Activated CD8-positive, alpha-beta memory T cell treated with anti-CD3 and anti-CD28 coated beads for 4 hours (primary cell): ENCODE measurements at places on chromosomes 16 and 17.
A peak's percentile ranks its signal among the peaks of the same experiment; 100 is the strongest.

GRCh38 chr16:89905511-89906139 lies 13.0 kb upstream of the MC1R start:
- no peak for DNase-seq

DNA sequence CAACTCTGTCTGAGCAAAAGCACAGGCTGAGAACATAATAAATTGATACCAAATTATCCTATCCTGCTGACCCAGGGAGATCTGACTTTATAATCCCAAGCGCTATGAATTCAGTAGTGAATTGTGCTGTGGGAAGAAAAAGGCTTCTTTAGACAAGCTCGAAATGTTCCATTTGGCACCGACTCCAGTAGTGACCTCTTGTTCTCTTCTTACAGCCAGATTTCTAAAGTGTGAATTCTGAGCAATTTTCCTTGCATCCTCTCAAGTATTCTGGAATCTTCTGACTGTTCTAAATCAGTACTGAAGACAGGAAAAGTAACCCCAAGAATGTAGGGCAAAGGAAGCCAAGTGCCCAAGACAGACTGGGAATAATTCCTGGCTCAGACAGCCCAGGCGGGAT lies 58.2 kb downstream of the CDYL2 start:
- DNase-seq, result no peak

DNA sequence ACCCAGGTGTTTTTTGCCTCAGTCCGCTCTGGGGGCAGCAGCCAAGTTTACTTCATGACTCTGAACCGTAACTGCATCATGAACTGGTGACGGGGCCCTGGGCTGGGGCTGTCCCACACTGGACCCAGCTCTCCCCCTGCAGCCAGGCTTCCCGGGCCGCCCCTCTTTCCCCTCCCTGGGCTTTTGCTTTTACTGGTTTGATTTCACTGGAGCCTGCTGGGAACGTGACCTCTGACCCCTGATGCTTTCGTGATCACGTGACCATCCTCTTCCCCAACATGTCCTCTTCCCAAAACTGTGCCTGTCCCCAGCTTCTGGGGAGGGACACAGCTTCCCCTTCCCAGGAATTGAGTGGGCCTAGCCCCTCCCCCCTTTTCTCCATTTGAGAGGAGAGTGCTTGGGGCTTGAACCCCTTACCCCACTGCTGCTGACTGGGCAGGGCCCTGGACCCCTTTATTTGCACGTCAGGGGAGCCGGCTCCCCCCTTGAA lies 2.1 kb upstream of the C17orf107 start:
- DNase-seq, result no peak

- peak; percentile 12 for DNase-seq
Observed at GRCh38 chr17:34542700-34543336, 36.6 kb upstream of the TMEM132E start.

DNA sequence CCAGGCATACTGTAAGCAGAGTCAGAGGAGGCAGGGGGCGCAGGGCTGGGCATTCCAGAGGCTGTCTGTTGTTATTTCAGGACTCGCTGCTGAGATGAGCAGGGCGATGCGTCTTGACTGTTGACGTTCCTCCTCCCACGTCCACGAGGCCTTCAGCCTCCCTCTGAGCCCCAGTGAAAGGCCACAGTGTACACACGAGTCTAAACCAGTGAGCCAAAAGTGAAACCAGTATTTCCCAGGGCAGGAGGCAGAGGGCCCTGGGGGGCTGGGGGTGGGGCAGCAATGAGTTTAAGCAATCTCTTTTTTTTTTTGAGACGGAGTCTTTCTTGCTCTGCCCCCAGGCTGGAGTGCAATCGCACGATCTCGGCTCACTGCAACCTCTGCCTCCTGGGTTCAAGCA lies 21.5 kb downstream of the SMTNL2 start:
- no peak for DNase-seq

- peak; percentile 19 for DNase-seq
Observed at GRCh38 chr17:38798614-38799500, 499 bp downstream of the PIP4K2B start.

- DNase-seq, result no peak
Observed at GRCh38 chr17:44108440-44109311, 14.8 kb downstream of the HDAC5 start.

DNA sequence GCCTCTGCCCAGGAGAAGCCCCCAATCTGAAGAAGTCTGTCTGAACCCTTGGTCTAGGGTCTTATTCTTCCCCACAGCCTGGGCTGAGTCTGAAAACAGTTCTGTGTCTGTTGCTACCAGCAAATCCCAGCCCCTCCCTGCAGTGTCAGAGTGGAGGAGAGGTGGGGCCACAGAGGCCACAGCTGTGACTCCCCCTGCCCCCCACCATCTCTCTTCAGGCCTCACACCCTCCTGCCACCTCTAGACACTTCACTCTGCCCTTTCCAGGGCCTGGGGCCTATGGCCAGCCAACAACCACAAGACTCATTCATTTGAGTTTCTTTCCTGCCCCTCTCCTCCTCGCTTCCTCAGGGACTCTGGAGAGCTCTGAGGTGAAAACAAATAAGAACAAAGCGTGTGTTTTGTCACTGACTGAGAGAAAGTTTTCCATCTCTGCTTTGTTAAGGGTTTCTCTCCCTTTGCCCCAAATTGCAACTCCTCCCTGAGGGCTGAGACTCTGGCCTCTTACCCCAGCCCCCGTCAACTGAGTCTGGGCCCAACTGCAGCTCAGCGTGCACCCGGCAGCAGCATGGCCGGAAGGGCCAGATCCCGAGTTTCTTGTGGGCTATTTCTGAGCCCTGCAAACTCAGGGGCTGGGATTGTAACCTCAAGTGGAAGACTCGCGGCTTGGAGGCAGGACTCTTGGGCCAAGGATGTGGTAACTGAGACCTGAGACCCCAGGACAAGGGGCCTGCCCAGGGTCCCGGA lies 13.2 kb downstream of the C17orf50 start:
- no peak for DNase-seq

DNA sequence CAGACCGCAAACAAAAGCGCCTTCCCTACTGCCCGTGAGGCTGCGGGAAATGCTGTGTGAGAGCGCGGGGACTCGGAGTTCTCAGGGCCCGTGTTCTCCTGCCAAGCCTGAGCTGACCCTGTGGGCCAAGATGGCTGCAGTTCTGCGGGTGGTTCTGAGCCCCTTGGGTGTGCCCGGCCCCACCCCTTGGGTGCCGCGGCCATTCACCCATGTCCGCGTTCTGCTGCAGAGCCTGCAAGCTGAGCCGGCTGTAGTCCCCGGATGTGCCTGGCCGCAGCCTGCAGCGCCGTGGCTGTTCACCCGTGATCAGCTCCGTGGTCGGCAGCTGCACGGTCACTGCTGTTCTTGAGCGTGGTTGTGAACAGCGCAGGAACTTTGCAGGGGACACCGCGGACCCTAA lies 20.0 kb downstream of the ACSF3 start:
- no peak for DNase-seq

GRCh38 chr16:61575617-61576016 lies 460.6 kb downstream of the CDH8 start:
- DNase-seq, result no peak

DNA sequence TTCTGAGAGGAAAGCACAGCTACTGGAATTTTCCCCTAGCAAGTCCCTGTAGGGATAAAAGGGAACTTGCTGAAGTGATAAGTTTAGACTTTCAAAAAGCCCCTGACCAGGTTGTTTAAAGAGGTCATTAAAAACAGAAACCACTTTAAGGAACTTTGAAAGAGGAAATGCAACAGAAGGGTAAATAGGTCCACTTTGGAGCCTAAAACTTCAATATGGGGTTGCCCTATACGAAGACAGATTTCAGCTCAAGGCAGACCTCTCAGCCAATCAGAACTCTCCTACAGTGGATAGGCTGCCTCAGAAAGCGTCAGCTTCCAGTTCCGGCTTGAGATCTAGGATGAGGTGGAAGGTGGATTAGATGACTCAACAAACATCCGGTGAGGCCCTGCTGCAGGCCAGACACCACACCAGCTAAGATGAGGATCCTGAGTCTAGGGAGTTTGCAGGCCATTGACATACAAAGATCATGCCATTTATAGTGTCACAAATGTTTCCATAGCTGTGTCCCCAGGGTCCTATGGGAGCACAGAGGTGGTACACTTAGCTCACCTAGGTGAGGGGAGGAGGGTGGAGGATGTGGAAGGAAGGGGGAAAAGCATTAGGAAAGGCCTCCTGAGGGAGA lies 7.9 kb upstream of the MFSD6L start:
- no peak for DNase-seq

- no peak for DNase-seq
Observed at GRCh38 chr16:81127051-81127450, 30.9 kb upstream of the GCSH start.

- no peak for DNase-seq
Observed at GRCh38 chr17:36132421-36132831, 28.8 kb downstream of the CCL4 start.

- DNase-seq, result no peak
Observed at GRCh38 chr16:67540756-67541155, 12.1 kb downstream of the RIPOR1 start.

- no peak for DNase-seq
Observed at GRCh38 chr17:51402899-51403298, 142.6 kb downstream of the UTP18 start.

GRCh38 chr17:71959154-71959553 lies 161.7 kb upstream of the SOX9 start:
- DNase-seq, result no peak

- DNase-seq, result no peak
Observed at GRCh38 chr17:77688369-77688768, 270.1 kb upstream of the TNRC6C start.

- no peak for DNase-seq
Observed at GRCh38 chr17:77690271-77691161, 268.0 kb upstream of the TNRC6C start.

DNA sequence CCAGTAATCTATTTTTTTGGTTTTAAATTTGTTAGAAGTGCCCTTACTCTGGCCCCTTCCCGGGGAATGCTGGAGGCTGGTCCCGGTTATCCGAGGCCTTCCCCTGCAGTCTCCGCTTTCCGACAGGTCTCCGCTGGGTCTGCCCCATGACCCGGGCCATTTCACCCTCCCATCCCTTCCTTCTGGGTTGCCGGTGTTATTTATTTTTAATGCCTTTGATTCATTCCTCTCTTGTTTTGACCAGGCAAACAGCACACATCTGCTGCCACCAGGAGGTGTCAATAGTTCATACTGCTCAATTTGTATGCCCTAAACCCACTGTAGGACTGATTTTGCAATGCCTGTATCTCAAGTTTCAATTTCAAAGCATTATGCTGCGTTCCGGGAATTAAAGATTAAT lies 113.2 kb upstream of the IRX5 start:
- no peak for DNase-seq
